ENCODE measurements at places on chromosomes 12 and 14.
A peak's percentile ranks its signal among the peaks of the same experiment; 100 is the strongest.

DNA sequence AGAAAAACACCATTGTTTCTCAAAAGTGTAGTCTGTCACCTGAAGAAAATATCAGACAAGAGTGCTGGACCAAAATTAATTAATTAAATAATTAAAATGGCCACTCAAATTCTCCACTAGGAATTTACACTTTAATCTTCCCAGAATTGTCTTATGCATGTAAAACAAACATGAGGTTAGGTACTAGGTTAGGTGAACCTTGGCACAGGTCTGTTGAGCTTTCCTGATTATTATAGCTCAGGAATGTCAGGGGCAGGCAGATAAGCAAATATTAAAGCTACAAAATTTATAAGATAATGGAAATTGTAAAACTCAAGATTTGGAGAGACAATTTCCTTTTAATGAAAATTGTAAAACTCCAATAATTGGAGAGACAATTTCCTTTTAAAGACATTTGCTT, 253.2 kb downstream of the BMP4 start:
- DNase-seq, result no peak

DNA sequence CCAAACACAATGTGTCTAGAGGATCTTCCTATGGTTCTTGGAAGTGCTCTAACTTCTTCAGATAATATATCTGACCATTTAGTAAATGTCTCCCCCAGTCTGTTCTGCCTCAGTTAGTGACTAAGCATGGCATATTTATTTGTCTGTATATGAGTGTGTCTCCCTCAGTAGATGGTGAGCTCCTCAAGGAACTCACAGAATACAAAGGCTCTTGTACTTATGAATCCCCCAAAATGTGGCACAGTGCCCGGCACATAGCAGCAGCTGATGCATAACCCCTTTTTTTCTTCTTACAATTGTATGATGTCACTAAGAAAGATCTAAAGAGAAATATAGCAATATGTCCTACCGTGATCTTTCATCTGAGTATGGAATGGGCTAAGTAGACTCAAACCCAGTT, 264.7 kb upstream of the PRICKLE1 start:
- no peak for DNase-seq

- DNase-seq, result peak; percentile 24
These were observed 624 bp downstream of the RIN3 start for GRCh38 chr14:92513966-92514843.

- no peak for DNase-seq
These were observed 21.5 kb downstream of the JAG2 start for GRCh38 chr14:105146976-105147635.

DNA sequence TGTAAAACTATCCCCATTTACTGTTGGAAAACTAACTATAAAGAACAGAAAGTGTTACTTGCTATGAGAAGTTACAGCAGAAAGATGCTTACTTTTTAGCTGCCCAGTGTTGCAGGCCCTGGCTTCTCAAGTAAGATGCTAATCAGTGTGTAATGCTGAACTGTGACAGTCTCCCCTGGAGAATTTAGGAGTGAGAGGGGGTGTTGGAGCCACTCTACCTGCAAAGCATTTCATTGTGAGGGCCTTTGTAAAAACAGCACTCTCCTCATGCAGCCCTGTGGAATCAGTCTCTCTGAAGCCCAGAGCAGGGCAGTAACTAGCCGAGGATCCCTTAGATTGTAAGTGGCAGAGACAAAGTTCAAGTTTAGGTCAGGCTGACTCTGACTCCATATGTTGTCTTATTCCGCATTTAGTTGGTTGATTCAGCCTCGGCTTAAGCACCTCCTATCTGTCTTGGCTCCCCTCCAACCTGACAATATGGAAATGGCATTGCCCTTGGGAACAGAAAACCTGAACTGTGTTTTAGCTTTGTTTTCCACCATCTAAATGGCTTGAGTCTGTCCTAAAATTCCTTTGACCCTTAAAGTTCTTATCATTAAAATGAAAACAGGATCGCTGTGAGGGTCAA, 141.3 kb downstream of the PRKCH start:
- peak; percentile 89 for DNase-seq

DNA sequence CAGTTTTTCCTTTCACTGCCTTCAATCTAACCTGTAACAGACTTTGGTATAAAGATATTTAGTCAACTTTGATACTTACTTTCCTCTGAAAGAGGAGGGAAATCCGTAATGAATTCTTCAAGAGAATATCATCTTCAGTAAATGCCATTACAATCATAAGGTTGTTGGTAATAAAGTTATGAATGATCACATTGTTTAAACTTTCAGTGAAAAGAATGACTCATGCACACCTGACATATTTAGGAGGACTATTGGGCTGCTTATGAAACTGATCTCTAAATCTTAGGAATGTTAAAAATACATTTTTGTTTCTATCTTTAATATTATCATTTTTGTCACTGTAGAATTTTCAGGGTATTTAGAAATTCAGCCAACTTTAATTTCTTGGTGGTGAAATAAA, 474.7 kb downstream of the SLC16A7 start:
- DNase-seq, result no peak

- no peak for DNase-seq
These were observed 99.0 kb upstream of the PKP2 start for GRCh38 chr12:32995623-32996022.

- no peak for DNase-seq
These were observed 57.1 kb downstream of the KDM2B start for GRCh38 chr12:121523741-121524140.

DNA sequence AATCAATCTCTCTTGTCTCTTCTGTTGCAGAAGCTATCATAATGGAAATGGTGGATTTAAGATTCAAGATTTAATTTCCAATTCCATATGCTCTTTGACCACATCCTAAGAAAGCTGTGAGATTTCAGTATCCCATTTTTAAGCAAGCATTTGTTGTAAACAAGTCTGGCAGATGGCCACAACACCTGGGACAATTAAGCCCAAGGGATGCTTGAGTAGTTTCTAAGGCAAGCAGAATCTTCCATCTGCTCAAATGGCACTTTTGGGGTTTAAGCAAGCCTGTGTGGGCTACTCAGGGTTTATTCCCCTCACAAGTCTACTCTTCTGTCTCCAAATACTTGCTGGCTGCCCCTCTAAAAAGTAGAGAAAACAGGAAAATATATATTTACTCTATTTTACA, 304.7 kb upstream of the SYT1 start:
- DNase-seq, result no peak

DNA sequence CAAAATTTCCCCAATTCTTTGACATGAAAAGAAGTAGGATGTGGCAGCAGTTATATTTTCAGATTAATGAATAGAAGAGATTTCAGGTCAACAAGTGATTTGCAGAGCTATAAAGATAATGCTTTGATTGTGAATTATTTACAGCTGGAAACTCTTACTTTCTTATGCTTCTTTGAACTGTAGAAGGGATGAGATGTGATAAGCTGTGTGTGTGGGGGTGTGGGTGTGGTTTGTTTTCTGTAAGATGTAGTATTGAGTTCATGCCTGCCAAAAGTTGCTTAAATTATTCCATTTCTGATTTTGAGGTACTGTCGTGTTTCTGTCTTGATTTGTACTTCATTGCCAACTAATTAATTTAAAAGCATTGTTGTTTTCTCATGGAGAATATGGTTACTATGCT, 22.7 kb downstream of the AEBP2 start:
- no peak for DNase-seq

- DNase-seq, result no peak
These were observed 228.8 kb upstream of the RGS6 start for GRCh38 chr14:71703477-71703876.

DNA sequence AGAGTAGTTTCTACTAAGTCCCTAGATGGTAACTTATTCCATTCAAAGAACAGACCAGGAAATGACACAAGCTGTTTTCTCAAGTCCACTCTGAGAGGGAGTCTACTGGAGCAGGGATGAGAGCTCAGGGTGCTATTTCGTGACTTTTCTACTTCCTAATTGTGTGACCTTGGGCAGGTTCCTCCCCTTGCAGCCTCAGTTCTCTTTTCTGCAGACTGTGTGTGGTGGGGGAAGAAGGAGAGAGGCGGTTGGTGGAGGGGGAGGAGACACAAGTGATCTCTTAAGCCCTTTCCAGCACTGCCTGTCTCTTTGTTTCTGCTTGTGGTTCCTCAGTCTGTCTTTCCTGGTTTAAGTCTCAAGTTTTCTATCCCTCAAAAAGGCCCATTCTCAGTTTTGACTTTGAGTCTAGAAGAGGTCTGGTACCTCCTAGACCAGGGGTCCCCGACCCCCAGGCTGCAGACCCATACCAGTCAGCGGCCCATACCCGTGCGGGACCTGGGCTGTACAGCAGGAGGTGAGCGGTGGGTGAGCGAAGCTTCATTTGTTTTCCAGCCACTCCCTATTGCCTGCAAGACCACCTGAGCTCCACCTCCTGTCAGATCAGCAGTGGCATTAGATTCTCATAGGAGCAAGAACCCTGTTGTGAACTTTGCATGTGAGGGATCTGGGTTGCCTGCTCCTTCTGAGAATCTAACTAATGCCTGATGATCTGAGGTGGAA, 10.7 kb downstream of the FGF6 start:
- no peak for DNase-seq

GRCh38 chr14:32473464-32473855, 144.4 kb downstream of the AKAP6 start:
- DNase-seq, result peak; percentile 86

DNA sequence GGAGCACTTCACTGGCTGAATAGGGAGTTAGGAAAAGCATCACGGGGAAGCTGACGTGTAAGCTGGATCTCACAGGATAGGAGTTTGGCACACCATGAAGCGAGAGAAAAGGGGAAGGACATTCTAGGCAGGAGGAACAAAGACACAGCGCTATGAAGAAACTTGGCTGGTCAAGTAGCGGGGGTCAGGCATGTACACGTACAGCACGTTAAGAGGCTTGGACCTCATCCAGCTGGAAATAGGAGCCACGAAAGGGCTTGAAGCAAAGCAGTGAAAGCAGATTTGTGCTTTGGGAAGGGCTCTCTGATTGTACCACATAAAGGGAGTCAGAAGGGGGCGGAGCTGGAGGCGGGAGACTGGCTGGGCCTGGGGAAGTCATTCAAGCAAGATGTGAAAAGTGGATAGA, 19.6 kb upstream of the GALNT8 start:
- no peak for DNase-seq

DNA sequence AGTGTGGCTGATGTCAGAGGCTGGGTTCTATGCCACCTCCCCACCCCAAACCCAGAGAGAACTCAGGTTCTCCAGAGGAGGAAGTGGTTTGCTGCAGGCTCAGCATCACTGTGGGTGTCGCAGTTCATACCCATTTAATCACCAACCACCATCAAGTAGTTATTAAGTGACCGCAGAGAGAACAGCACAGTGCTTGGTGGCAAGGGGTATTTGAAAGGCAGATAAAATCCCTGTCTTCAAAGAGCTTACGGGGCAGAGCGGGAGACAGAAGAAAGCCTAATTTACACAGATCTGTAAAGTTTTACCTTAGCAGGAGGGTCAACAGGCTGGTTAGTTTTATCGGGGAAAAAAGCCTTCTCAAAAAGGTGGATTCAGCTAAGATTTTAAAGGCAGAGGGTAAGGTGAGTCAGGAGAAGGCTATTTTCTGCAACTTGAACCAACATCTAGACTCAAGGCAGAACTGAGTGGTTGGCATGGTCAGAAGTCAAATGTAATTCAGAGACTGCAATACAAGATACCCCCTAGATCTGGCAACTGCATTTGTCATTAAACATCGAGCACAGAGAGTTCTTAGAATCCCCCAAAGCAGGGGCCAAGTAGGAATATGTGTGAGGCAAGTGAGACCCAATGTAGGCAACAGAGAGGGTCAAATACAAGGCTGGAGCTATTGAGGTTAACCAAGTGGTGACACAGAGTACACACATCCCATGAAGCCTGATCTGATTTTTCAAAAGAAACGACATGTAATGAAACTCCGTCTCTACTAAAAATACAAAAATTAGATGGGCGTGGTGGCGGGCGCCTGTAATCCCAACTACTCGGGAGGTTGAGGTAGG, 13.2 kb downstream of the PXN start:
- DNase-seq, result no peak

GRCh38 chr12:70784042-70784668, 136.4 kb downstream of the PTPRR start:
- DNase-seq, result no peak

- DNase-seq, result no peak
These were observed 20.5 kb downstream of the MEG3 start for GRCh38 chr14:100846309-100846859.

DNA sequence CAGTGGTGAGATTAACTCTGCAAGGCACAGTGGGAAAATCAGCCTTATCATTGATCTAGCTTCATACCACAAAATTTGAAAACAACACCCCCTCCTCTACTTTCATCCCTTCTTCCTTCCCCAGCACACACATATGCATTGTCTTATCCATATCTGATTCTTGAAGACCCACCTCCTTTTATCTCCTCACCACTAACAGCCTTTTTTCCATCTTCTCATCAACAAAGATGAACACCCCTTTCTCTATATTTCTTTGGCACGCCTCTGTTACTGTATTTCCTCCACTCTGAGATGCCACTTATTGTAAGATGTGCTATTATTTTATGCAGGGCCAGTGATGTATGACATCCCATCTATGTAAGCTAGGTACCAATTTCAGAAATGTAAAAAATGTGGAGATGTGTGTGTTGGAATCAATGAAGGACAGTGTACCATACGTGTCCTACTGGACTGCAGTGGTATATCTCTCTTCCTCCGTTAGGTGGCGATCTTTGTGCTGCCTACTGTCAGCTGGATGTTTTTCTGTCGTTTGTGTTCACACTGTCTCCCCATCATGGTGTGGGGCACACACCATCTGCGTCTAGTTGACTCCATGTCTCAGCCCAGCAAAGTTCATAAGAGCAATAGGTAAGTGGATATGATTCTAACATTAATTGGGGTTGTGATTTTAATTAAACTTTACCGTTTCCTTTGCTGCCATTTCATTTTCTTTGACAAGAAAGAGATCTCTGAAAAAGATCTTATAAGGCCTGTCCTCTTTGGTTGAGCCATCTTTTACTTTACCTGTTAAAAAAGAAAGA, 24.0 kb downstream of the CCDC38 start:
- peak; percentile 67 for DNase-seq

DNA sequence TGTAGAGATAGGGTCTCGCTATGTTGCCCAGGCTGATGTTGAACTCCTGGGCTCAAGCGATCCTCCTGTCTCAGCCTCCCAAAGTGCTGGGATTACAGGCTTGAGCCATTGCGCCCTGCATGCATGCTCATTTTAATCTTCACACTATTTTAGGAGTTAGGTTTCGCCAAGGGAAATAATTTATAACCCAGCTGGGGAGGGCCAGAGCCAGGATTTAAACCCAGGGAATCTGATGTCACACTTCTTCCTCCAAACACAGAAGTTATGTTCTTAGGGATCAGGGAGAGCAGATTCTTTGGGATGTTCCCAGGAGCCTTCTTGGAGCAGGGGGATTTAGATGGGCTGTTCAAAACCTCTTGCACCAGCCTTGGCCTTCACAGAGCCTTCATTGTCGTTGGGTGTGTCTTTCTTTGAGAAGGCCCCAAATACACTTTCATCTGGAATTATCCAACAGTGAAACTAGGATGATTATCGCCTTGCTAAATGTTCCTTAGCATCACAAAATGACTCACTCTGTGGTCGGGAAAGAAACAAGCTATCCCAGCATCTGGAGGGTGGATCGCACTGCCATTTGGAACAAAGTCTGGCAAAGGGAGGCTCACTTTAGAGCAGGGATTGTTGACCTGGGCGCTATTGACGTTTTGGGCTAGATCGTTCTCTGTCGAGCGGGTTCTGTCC, 8.2 kb upstream of the PPP1CC start:
- peak; percentile 45 for DNase-seq

All from MCF 10A (cell line).